ENCODE measurements at places on chromosomes 3 and 15.

GRCh38 chr3:162082516-162082915 is 585.9 kb downstream of the OTOL1 start:
- no peak for DNase-seq

DNA sequence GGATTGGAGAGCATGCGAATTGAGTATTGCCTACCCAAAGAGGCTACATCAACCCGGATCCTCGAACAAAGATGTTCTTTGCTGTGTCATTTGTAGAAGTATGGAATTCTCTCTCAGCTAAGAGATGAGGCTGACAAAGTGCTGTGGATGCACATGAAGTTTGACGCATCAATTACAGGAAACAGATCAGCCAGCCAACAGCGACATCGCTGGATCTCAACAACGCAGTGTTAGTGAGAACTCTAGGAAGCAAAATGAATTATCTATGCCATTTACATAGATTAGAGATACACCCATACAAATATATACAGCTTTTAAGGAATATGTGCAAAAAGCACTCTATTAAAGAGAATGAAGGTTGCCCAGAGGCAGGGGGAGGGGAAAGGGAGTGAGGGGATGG is 160.6 kb upstream of the RGMA start:
- DNase-seq, result no peak

GRCh38 chr15:91855241-91855640 is 1.7 kb downstream of the SLCO3A1 start:
- no peak for DNase-seq

DNA sequence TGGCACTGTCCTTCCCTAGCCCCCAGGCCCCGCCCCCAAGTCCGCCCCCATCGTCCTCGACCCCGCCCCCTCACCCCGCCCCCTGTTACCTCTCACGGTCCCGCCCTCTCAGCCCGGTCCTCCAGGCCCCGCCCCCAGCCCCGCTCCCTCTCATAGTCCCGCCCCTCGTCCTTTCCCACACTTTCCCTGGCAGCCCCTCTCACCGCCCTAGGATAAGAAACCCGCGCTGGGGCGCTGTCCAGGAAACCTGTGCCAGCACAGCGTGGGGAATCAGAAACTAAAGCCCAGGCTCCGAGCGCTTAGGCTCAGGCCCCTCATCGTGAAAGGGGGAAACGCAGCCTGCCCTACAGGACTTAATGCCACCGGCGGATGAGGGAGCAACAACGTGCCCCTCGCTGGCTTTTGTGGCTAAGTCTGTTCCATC is 20.9 kb downstream of the TRPM1 start:
- DNase-seq, result no peak

GRCh38 chr15:95609096-95609495 is 721.4 kb upstream of the NR2F2 start:
- DNase-seq, result no peak

GRCh38 chr3:126952261-126952982 is 30.5 kb upstream of the PLXNA1 start:
- DNase-seq, result no peak

- DNase-seq, result no peak
Observed at GRCh38 chr15:92167451-92167850, 226.2 kb upstream of the ST8SIA2 start.

- DNase-seq, result no peak
Observed at GRCh38 chr15:68362537-68363126, 69.3 kb downstream of the ITGA11 start.

DNA sequence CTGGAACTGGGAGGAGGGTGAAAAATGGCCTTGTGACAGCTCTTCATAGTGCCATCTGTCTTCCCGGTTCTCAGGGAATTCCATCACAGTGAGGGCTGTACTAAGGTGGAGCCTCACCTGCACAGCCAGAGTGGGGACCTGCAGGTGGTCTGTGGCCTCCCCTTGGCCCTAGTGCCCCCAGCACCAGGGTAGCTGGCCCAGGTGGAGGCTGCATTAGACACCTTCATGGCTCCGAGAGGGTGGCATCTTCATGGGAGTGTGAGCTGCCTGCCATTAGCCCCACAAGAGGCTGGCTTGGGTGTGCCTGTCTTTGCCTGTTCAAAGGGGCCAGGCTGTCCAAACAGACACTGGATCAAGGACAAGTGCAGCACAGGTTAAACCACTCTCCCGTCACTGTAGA is 95.5 kb upstream of the PRR23E start:
- no peak for DNase-seq

GRCh38 chr3:3316521-3316920 is 137.0 kb upstream of the CRBN start:
- no peak for DNase-seq

GRCh38 chr3:150840802-150841515 is 64.3 kb downstream of the MINDY4B start:
- no peak for DNase-seq

DNA sequence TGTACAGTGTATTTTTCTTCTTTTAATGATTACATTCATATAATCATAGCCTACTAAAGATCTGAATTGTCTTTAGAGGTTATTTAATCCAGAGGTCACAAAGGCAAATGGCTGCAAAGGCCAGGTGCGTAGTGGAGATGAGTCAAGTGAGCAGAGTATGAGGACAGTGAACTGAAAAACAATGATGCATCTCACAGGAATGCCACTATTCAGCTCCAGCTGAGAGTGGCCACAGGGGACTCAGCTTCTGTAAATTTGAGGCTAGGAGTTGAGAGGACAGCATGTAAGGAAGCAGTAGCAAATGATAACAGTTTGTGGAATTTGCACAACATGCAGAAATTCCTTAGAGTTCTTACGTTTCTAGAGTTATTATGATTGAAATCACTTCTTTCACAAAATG is 50.4 kb downstream of the COL6A5 start:
- no peak for DNase-seq

- DNase-seq, result no peak
Observed at GRCh38 chr3:111252779-111253178, 181.2 kb downstream of the NECTIN3 start.

DNA sequence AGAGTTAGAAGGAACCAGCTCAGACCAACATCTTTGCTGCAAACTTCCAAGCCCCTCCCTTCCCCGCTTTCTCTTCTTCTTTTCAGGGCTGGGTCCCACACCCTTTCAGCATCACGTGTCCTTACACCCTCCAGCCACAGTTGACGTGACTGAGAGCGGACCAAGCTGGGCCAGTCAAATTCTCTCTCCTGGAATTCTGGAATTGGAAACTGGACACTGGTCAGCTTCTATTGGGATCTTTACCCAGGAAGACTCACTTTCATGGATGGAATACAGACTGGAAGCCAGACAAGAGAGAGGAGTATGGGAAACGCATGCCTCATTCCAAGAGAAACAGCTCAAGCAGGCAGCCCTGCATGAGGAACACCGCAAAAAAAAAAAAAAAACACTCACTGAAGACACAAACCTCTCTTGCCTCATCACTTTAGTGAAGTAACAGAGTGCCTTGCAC is 12.4 kb upstream of the TPM1 start:
- DNase-seq, result no peak

- DNase-seq, result no peak
Observed at GRCh38 chr15:70741677-70742293, 21.6 kb downstream of the UACA start.

GRCh38 chr15:40054855-40055575 is 16.0 kb upstream of the SRP14 start:
- peak; percentile 39 for DNase-seq

DNA sequence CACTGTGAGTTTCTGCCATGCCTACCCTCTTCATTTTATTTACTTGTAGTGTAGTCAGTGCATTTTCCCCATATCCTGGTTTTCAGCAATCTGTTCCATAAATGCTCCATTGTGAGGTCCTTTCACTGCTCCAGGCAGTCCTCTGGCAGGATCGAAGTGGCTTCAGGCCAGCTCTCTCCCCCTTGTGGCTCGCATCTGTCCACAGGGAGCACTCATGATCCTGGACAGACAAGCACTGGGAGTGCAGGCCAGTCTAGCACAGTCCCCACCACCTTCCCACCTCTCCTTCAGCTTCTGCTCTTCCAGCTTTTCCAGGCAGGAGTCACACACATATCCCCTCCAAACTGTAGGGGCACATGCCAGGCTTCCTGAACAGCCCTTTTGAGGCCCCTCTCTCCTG is 173.6 kb downstream of the PPM1L start:
- no peak for DNase-seq
